Naive thymus-derived CD8-positive, alpha-beta T cell (primary cell): ENCODE measurements at places on chromosomes 6 and 20.

DNA sequence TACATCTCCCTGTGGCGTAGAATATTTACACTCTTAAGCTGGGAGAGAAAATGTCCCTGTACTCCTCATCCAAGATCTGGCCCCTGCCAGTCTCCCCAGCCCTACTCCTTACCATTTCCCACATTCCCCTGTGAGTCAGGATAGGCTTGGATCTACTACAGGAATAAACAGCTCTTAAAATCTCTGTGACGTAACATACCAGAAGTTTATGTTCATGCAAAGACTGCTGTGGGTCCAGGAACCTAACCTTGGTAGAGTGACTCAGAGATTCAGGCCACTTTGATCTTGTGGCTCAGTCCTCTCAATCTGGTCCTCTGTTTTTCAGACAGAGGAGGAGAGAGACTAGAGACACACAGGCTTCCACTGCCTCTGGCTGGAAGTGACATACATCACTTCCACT, 38.5 kb upstream of the GPR6 start:
- no peak for DNase-seq

DNA sequence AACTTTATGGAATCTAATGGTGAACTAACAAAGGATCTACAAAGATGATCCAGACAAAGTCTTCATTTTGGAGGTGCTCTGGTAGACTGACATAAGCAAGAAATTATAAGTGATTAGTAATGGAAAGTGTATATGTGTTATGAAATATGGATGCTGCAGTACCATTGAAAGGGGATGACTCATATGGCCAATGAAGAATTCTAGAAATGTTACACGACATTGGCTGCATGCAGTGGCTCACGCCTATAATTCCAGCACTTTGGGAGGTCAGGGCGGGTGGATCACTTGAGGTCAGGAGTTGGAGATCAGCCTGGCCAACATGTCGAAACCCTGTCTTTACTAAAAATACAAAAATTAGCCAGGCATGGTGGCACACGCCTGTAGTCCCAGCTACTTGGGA, 23.5 kb downstream of the CFAP206 start:
- DNase-seq, result no peak

GRCh38 chr6:170222498-170223471, 68.1 kb downstream of the DLL1 start:
- DNase-seq, result no peak

- no peak for DNase-seq
Observed at GRCh38 chr20:23362392-23363256, 642 bp downstream of the GZF1 start.

GRCh38 chr20:35150846-35151579, 3.9 kb upstream of the EDEM2 start:
- DNase-seq, result no peak

- no peak for DNase-seq
Observed at GRCh38 chr6:169890049-169890448, 138.6 kb downstream of the ERMARD start.
